ENCODE measurements at places on chromosomes 6 and 20. TPM values are rescaled to one million over a fixed set of nuclear protein-coding genes. Genes with fewer than 3 reads are reported as not detected.
A peak's percentile ranks its signal among the peaks of the same experiment; 100 is the strongest.

GRCh38 chr6:149134511-149134933, 183.0 kb upstream of the TAB2 start:
- no peak for DNase-seq

The MLIP gene
- total RNA-seq: 2.1 TPM

The E2F1 gene
- total RNA-seq: 2.6 TPM

The ESF1 gene
- 11.7 TPM for total RNA-seq

DNA sequence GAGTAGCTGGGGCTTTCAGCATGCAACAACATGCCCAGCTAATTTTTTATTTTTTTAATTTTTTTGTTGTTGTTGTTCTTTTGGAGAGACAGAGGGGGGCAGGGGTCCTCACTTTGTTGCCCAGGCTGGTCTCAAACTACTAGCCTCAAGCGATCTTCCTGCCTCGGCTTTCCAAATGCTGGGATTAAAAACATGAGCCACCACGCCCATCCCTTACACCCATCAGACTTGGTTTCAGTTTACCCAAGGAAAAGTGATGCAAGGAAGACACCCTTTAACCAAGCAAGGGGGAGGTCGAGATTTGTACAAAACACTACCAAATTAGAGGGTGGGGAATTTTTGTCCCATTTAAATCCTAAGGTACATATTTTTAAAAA, 210.1 kb downstream of the ARHGAP18 start:
- no peak for DNase-seq

DNA sequence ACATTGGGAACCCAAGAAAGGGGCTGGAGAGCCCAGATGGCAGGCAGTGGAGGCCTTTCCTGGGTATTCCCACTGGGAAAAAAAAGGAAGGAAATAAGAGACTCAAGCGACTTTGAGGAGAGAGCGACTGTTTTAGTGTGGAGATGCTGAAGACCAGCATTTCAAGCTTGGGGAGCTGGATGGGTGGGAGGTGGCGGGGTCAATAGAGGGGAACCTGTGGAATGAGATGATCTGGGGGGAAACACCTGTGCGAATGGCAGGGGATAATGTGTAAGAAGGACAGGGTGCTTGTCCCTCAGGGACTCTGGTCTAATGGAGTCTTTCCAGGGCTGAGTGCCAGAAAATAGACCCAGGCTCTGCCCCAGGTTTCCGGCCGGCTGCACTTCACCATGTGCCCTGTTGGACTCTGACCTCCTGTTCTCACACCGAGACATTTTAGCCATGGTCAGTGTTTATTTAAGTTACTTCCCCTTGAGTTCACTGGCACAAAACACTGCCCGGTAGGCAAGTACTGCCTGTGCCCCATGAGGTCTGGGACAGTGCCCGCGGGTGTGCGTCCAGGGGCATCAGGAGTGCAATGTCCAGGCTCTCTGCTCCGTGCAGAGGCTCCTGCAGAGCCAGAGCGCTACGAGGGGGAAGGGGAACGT, 50.4 kb upstream of the NKX2-2 start:
- no peak for DNase-seq

DNA sequence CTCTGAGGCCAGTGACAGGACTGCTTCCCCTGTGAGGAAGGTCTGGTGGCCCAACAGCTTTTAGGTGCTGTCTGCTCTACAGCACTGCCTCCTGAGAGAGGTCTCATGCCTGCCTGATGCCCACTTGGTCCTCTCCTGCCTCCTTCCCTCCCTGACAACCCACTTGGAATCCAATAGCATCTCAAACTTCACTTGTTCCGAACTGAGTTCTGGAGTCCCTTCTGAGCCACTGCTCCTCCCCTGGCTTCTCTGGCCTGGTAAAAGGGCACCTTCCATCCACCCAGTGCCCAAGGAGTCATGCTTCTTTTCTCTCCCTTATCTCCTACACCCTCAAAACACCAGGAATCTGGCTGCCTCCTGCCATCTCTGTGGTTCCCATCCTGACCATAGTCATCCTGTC, 1.9 kb downstream of the MAVS start:
- no peak for DNase-seq

DNA sequence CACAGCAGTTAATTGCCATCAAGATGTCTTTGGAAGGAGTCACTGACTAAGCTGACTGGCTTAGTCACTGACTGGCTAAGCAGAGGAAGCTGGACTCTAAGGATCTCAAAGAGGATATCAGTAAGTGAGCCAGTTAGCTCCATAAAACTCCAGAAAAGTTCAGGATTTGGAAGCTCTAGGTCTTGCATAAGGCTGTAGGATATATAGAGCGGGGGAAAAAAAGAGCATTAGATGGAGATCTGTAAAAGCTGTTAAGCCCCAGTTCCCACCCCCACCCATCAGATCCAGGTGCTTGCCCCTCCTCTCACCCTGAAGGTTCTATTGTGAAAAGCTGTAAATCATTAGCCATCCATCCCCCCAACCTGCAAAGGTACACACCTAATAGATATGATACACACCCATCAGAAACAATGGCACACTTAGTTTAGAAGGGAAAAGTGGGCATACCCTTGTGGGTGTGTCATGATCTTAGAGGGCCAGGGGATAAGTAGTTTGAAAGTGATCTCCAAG, 32.2 kb downstream of the CARMIL1 start:
- no peak for DNase-seq

GRCh38 chr6:78300885-78301284, 566.5 kb upstream of the IRAK1BP1 start:
- no peak for DNase-seq

DNA sequence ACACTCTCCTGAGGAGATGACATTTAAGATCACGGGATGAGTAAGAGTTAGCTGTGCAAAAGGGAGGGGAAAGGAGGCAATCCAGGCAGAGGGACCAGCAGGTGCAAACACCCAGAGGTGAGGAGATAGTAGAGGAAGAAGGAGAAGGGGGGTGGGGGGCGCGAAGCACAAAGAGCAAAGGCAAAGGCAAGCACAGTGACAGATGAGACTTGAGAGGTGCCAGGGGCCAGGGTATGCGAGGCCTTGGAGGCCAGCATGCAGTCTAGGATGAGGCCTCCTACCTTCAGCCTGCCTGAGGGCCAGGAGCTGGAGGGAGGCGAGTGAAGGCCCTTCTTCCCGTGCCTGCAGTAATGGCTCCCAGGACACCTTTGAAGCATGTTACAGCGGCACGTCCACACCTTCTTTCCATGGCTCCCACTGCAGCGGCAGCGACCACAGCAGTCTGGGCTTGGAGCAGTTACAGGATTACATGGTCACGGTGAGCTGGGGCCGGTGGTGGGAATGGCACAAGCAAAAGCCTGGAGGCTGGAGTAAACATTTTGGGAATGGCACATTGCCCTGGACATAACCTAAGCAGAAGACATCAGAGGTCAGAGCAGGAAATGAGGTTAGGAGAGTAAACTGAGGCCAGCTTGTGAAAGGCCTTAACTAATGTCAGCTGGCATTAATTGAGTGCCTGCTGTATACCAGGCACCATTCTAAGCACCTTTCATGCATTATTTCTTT, 18.6 kb downstream of the CCM2L start:
- DNase-seq: no peak

DNA sequence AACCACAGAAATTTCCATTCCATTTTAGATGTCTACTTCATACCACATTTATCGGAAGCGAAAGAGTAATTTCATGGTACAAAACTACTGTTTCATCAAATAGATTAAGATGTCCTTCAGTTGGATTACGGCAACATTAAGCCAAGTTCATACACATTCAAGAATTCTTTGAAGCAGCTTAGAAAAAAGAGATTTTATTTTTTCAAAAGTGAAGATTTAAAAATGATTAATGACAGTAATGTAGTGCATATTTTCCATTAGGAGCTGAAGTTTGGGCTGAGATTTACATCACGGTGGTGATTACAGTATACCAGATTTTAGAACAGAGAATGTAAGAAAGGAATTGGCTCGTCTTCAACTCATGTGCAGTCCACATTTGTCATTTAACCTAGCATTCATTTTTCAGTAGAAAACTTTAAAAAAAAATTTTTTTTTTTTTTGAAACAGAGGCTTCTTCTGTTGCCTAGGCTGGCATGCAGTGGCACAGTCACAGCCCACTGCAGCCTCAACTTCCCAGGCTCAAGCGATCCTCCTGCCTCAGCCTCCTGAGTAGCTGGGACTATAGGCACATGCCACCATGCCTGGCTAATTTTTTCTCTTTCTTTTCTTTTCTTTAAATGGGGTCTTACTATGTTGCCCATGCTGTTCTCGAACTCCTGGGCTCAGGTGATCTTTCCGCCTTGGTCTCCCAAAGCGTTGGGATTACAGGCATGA, 1.9 kb downstream of the SYNJ2 start:
- no peak for DNase-seq

The HLA-DMB gene
- 4.0 TPM for total RNA-seq

GRCh38 chr20:50226093-50226974, 35.7 kb downstream of the CEBPB start:
- peak; percentile 51 for DNase-seq

DNA sequence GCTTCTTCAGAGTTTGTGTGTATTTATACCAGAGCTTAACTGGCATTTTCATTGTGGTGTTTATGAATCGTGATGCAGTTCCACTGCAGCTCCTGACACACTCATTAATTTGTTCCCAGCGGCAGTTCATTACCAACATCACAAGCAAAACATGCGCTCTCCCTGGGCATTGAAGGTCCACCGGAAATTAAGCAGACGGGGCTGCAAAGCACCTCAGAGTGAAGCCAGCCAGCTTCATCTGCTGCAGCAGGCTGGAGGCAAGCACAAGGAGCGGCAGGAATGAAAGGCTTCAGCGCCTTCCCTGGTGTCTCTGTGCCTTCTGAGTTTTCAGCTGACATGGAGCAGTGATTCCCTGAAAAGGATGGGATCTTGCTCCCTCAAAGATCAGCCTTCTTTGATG, 246.0 kb upstream of the SPTLC3 start:
- DNase-seq: no peak

GRCh38 chr6:142942805-142943227, 2.2 kb downstream of the HIVEP2 start:
- DNase-seq: no peak

The GRM1 gene
- total RNA-seq: not detected

The PGC gene
- not detected for total RNA-seq

DNA sequence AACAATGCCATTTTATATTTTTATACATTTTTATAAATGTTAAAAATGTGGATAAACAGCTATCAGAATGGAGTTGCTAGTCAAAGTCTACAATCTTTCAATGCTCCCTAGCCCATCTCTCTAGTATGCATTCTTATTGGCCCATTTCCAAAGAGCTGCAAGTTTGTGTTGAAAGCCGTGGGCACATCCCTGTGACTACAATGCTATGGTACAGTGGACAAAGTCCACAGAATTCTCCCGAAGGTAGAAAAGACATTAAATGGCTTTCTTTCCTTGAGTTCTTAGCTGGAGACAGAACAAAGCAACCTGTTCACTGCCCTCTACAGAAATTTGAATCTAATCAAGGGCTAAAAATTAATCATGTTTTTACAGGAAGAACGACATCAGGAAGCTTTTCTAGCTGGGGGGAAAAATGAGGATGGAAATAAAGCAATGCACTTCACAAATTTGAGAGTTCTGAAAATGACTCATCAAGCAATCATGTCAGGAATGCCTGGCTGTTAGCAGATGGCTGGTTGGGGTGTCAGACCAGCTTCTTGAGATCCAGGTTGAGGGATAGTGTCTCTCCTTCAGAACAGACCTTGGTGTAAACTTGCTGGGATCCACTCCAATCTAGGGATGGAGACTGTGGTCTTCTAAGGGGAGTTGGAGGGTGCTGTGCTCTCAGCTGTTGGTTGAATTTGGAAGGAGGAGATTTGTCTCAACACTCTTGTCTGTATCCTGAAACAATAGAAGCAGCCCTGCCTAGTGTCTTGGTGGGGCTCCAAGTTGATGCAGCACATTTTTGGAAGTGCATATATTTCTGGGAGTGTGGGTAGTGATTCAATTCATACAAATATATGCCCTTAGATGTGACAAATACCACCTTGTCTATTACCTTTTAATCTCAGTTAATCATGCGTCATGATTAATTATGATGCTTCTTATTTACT, 143.4 kb upstream of the PHACTR1 start:
- no peak for DNase-seq

DNA sequence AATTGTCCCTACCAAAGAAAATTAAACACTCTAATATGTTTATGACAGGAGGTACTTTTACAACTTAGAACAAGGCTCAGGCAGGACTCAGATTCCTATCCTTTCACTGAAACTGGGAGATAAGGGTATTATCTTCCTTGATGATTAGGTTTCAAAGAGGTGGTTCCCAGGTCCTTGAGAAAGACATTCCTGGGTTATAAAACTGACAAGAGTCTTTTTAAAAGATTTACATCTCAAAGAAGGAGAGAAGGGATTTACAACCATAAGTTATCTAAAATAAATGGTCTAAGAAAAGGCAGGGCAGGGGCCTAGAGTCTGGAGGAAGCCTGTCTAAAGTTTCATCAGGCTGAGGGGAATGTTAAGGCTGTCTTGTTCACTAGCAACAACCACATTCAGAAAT, 1492.5 kb downstream of the HACE1 start:
- DNase-seq: no peak

DNA sequence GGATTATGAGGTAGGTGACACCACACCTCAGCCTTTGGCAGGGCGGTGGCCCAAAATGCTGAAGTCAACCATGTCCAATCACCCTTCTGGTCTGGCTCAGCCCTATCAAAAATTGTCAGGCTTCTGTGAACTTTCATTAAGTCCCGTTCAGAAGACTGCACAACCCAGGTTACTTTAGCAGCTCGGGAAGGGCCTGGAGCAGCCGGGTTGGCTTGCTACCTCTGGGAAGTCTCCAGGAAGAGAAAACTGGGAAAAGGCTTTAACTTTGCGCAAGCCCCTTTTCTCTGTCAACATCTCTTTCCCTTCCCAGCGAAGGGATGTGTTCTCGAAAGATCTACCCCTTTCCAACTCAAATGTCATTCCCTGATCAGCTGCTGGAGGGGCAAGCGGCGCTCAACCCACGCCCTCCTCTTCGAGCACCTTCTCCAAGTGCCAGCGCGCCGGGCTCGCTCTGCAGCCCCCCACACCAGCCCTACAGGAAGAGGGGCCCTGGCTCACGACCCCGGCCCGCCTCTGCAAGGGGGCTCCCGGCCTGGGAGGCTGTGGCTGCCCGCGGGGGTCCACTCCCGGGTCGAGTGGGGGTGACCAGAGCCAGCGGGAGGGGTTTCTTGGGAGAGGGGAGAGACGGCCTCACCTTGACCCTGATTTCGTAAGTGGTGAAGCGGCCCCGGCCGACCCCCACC, 573 bp downstream of the SNX3 start:
- peak; percentile 45 for DNase-seq
